ENCODE measurements at places on chromosomes 4 and X.
A peak's percentile ranks its signal among the peaks of the same experiment; 100 is the strongest.

GRCh38 chrX:30748342-30748960, 95.2 kb downstream of the GK start:
- no peak for DNase-seq

DNA sequence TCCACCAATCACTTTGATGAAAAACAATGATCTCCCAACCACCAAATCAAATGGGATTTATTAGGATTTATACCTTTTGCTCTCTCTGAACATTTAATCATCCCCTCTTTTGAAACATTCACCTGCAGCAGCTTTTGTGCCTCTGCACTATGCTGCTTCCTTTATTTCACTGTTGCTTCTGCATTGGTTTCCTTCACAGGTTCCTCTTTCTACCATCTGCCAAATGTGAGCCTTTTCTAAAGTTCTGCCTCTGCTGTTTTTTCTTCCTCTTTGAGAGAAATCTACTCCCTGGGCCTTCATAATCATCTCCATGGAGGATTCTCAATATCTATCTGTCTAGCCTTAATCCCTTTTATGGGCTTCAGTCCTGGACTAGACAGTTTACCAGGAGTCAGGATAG, 24.7 kb downstream of the CUL4B start:
- no peak for DNase-seq

GRCh38 chr4:704198-704891, 1.3 kb upstream of the PCGF3 start:
- no peak for DNase-seq

DNA sequence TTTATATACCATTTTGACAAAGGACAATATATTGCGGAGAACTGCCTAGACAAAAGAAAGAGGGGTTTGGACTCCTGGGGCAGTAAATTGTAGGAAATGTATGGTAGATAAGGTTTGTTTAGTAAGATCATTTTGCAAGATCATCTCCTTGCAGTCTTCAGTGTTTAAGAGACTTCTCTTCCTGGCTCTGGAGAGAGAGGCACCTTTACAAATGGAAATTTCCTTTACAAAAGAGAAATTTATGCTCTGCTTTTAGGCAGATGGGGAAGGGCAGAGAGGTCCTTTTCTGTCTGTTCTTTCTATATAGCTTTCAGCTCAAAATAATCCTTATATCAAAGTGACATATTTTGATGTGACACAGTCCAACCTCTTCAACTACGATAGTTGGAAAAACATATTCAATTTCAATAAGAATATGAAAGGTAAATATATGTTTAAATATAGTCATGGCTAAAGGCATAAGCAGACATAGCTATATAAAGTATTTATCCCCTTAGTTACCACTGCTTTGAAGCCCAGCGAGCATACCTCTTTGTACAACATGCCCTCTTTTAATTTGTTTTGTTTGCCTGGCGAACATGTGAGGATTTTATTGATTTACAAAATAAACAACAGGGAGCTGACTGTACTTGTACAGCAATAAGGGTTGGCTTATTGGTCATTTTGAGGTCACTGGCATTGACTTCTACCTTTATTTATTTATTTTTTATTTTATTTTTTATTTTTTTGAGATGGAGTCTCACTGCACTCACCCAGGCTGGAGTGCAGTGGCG, 65.2 kb downstream of the TRIM2 start:
- DNase-seq: no peak

DNA sequence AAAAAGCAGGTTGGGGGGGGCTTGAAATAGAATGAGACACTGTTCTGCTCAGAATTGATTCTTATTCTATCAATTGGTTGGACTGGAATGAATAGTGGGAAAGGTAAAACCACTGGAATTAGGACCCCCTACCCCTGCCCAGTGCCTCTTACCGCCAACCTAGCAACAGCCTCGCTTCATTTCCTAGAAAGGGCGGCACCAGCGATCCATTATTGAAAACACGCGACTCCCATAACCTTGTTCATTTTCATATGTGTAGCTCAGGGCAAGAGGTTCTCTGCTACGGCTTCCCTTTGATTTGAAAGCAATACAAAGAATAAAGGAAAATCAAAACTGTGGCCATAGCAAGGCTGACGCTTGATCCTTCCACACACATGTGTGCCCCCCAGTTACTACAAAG, 33.7 kb downstream of the IDS start:
- no peak for DNase-seq

DNA sequence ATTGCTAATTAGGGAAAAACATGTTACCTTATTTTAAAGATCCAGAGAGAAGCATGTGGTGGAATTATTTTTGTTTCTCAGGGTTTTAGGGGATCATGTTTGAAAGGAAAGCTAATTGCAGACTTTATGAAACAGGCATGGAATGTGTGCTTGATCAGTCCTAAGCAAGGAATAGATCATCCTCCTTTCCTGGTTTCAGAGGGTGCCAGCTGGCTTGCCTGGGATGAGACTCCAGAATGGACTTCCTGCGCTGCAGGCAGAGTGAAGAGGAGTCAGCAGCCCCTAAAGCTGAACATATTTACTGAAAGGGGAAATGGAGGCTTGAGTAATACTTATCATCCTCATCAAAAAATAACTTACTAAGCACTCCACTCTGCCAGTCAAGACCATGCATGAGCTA, 13.3 kb downstream of the FGF5 start:
- DNase-seq: no peak

GRCh38 chrX:17046478-17047097, 100.1 kb downstream of the REPS2 start:
- DNase-seq: peak; percentile 13
